ENCODE measurements at places on chromosomes 13 and 19. TPM values are rescaled to one million over a fixed set of nuclear protein-coding genes. Genes with fewer than 3 reads are reported as not detected.

- DNase-seq: no peak
Observed at GRCh38 chr13:46114613-46115012, 9.8 kb upstream of the CPB2 start.

GRCh38 chr19:40663695-40664692, 26.5 kb downstream of the NUMBL start:
- no peak for DNase-seq

GJB6 gene
- total RNA-seq: not detected

DNA sequence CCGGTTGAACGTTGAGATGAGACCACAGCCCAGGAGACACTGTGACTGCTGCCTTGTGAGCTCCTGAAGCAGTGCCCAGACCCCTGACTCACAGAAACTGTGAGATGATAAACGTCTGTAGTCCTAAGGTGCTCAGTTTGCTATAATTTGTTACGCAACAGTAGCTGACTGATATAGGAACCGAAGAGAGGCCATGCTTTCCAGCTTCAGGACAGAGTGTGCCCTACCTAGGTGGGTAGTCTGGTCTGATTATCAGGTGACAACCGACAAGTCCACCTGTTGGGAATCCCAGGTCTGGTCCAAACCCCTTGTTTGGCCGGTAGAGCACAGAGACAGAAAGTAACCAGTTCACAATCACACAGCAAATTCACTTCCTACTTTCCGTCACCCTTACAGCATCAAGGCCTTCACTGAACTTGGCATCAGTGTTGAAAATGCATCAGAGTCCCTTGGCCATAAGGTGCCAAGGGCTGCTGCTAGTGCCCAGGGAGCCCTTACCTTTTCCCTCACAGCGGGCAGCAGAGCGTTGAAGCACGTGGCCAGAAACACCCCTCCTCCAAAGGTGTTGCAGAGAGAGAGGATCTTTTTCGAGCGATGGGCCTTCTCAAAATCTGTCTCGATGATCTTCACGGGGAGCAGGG, 3.1 kb downstream of the SLC39A3 start:
- DNase-seq: no peak

DNA sequence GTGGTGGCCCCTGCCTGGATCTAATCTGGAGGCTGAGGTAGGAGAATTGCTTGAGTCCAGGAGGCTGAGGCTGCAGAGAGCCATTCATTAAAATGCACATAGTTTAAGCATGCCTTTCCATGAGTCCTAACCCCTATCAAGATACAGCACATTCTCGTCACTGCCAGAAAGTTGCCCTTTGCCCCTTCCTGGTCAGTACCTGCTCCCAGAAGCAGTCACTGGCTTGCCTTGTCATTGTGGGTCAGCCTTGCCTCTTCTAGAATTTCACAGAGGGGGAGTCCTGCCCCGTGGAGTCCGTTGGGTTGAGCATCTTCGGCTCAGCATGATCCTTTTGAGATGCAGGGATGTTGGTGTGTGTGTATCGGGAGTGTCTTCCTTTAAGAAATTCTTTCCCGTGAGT, 10.8 kb downstream of the BICRA start:
- no peak for DNase-seq
